ENCODE measurements at places on chromosomes 16 and 17.
A peak's percentile ranks its signal among the peaks of the same experiment; 100 is the strongest.

- no peak for DNase-seq
Observed at GRCh38 chr17:82160075-82160474, 52.6 kb downstream of the CCDC57 start.

GRCh38 chr17:45784741-45785479 is 790 bp downstream of the CRHR1 start:
- DNase-seq, result no peak

DNA sequence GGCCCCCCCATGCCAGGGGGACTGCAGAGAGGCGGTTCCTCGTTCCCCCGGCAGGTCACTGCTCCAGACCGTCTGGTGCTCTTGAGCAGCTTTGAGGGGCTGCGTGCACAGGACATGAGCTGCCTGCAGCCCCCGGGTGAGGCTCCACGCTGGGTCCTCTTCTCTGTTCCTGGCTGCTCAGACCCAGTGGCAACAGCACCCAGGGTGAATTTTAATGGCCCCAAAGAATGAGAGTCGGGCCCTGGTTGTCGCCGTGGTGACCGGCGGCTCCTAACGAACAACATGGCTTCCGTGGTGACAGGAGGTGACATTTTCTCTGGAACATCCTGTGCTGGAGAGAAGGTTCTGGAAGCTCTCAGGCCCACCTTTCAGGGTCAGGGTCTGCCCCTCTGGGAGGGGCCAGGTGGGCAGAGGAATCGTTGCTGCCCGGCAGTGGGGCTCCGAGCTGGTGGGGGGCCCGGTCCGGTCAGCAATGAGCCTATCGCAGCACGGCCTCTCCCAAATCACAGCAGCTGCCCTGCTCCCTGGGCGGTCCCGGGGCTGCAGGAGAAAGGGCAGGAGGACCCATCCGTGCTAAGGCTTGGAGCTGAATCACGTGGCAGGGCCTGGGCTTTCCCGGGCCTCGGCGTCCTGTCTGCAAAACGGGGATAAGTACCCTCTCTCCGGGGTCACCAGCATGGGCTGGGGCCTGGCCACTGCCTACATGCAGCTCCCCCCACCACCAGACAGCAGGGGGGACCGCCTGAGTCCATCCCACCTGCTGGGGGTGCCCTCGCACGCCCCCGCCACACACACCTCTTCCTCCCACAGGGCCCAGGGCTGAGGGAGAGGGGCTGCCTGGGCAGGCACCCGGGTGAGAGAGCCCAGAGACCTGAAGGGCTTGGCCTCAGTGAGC is 3.4 kb upstream of the C1QTNF8 start:
- no peak for DNase-seq

DNA sequence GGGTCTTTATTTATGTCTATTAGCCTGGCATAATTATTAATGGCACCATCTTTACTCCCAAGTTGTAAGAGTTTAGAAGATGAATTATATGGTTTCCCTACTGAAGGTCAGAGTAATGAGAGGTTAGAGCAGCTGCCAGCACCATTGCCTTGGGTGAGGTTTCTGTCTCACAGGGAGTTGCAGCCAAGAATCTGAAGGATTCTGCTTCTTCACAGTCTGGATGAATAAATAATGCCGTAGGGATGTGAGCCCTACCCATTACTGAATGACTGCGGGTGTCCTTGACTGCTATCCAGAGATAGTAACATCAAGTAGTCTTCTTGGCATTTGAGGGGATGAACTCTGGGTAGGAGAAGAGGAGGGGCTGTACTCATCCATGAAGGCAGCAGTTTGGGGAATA is 52.8 kb upstream of the SMIM36 start:
- DNase-seq, result peak; percentile 66

DNA sequence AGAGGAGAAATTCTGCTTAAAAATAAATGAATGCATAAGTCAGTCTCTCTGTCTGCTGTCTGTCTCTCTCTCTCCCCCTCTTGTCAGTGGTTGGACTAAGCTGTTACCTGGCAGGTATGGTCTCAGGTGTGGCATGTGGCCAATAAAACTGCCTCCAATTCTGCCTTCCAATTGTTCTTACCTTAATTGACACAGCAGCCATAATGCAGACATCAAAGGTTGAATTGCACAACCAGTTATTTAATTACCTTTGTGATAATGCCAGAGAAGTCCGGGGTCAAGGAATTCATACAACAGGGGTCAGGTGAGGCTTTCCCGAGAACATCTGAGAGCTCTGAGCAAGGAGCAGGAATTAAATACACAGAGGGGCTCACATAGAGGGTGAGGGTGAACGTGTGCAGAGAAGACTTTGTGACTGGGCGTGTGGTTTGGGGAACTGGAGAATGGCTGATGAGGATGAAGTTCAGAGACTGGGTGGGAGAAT is 78.8 kb upstream of the CDYL2 start:
- DNase-seq, result no peak

GRCh38 chr17:17757956-17758845 is 76.9 kb downstream of the RAI1 start:
- no peak for DNase-seq

GRCh38 chr17:43803758-43804157 is 23.5 kb downstream of the CFAP97D1 start:
- no peak for DNase-seq

DNA sequence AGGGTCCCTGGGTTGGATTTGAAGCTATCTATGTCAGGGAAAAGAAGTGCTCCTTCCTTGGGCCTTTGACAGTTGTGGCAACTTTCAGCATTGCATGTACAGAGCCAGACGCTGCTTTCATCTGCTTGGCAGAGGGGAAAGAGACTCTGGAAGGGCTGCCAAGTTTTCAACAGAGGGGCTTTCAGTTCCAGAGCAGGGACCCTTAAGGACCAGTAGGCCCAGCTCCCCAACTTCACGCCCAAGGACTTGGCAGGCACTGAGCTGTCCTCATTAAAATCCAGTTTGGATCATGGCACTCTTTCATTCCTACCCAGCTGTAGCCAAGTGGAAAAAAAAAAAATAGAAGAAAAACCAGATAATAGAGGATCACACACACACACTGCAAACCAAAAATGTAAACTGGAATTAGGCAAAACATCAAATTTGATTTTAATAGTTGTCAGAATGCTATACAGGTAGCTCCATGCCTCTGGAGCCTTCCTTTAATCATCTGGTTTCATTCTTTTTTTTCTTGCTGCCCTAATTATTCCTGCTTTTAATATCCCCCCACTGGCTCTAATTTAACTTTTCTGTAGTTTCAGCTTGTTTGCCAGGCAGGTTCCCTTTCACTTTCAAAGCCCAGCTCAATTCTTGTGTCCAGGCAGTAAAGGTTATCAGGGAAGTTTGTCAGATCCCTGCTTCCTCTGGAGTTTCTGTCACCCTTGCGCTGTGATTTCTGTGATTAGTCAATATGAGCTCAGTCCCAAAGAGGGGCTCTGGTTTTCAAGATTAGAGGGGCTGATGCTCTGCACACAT is 702.6 kb upstream of the CDH8 start:
- no peak for DNase-seq

GRCh38 chr17:77874303-77875050 is 84.0 kb upstream of the TNRC6C start:
- DNase-seq, result no peak

DNA sequence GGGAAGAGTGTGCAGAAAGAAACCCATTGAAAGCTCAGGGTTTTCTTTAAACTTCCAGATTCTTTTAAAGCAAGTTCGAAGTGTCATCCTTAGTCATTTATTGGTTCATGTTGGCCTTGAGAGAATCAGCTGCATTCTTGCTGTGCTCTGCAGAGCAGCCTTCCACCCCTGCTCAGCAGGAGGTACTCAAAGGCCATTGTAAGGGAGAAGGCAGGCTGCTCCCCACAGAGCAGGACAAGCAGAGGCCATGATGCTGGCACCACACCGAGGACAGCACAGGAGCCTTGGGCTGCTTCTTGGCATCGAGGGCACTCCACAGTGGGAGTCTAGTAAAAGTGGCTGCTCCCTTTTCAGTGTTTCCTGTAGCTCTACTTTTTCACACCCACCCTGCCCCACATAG is 29.6 kb downstream of the NMT1 start:
- no peak for DNase-seq

- no peak for DNase-seq
Observed at GRCh38 chr16:63216696-63217423, 1180.6 kb upstream of the CDH8 start.

- no peak for DNase-seq
Observed at GRCh38 chr17:63495491-63495890, 18.6 kb downstream of the ACE start.

DNA sequence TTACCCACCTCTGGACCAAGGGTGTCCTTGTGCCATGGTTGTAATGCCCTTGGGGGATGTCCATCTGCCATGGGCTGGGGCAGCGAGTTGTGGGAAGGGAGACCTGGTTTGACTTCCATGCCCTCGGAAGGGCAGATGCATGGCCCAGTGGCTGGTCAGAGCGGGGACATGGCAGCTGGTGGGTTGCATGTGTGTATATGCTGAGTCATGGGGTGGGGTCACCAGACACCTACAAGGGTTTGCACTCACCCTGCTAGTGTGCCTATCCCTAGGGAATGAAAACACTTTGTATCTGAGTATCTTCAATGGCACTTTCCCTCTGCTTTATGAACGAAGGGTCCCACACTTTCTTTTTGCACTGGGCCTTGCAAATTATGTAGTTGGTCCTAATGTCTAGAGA is 10.6 kb upstream of the HNF1B start:
- no peak for DNase-seq

DNA sequence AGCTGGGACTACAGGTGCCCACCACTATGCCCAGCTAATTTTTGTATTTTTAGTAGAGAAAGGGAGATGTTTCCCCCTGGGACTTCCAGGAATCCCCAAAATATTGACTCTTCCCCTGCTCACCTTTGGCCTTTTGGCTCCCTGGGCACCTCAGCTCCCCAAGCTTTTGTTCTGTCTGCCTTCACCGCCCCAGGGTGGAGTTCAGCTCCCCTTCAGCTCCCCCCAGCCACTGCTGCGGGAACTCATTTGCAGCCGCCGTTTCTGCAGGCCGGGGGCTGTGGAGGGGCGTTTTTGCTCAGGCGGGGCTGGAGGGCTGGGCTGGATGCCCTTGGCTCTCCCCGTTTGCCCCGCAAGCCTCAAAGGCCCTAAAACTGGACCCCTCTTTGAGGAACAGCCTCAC is 47.9 kb downstream of the CRISPLD2 start:
- no peak for DNase-seq

DNA sequence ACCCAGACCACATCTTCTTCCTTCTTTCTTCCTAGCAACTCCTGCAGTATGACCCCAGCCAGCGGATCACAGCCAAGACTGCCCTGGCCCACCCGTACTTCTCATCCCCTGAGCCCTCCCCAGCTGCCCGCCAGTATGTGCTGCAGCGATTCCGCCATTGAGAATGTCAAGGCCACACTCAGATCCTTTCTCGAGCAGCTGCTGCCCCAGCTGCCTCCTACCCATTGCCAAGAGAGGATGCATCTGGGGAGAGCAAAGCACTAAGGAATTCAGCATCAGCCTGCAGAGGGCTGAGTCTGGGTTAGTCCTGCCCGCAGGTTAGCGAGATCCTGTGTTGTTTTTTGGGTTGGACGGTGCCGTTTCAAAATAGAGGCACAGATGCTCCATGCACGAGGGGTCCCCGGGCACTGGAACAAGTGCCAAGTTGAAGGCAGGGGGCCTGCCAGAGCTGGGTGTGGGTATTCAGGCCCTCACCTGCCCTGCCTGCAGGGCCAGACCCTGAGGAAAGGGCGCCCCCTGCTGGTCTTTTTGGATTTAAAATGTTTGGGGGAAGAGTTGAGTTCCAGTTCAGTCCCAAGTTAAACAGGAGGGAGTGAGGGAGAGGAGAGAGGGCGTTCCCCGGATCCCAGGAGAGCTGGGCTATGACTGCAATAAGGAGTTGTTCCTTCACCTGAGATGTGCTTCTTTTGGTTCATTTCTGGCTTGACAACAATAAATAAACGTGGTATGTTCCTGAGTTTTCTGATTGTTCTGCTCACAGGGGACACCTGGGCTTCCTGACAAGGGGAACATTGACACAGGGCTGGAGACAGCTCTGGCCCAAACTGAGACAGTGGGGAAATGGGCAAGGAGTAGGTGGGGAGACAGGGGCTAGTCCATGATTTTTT is 4.9 kb downstream of the CDK3 start:
- DNase-seq, result peak; percentile 72

GRCh38 chr17:56903560-56903959 is 10.3 kb downstream of the TRIM25 start:
- DNase-seq, result no peak

DNA sequence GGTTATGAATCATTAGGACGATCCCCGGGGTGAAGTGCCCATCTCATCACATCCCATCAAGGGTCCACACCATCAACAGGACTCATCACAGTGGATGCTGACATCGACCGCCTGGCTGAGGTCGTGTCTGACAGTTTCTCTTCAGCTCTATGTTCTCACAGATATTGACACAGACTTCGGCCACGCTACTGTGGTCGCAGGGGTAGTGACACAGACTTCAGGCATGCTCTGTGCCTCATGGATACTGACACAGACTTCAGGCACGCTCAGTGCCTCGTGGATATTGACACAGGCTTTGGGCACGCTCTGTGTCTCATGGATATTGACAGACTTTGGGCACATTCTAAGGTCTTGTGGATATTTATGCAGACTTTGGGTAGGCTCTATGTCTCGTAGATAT is 50.1 kb downstream of the KLHDC4 start:
- no peak for DNase-seq

- DNase-seq, result no peak
Observed at GRCh38 chr17:42184713-42185620, at the start of gene HCRT. HCRT (minus strand) TSS chr17:42185452; CDS start chr17:42185365, 87 bp downstream.

DNA sequence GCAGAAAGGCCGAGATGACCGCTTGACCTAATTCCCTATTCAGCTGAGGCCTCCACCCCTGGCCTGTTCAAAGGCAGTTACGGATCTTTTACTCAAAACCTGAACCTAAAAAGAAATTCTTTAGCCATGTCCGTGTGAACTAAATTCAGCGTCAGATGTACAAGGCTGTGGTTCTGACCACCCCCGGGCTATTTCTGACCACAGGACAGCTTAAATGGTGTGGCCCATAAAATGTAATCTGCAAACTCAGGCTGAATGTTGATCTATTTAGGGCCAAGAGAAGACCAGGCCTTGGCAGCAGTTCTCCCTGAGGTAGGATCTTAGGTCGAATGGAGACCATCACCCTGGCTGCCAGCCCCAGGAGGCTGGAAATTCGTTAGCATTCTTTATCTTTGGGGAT is 485.5 kb downstream of the WWOX start:
- DNase-seq, result no peak

GRCh38 chr17:27533874-27534815 is 77.9 kb downstream of the KSR1 start:
- DNase-seq, result no peak

GRCh38 chr17:52181782-52182181 is 23.3 kb upstream of the CA10 start:
- DNase-seq, result no peak

DNA sequence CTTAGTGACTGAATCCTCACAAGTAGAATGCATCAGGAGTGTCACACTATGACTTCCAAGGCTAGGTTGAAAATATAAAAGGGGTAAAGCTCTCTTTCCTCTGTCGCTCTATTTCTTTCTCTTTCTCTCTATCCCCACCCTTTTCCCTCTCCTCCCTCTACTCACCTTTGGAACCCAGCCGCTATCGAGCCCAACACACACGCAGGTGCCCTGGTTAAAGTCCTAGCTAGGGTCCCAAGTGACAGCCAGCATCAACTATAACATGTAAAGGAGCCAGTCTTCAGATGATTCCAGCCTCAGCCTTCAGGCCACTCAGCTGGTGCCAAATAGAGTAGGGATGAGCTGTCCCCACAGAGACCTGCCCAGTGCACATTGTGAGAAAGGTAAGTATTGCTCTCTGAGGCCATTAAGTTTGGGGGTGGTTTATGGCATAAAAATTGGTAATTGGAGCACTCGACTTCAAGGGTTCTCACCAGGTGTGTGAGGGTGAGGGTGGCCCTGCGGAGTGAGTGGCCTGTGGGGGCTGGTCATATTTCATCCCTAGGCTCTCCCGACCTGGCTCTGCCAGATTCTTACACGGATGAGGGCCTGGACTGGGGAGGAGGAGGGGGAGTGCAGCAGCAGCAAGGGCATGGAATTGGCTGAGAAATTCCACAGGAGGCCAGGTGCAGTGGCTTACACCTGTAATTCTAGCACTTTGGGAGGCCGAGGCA is 14.9 kb upstream of the C16orf54 start:
- no peak for DNase-seq
